ENCODE measurements at places on chromosomes 1 and 21.
A peak's percentile ranks its signal among the peaks of the same experiment; 100 is the strongest.

DNA sequence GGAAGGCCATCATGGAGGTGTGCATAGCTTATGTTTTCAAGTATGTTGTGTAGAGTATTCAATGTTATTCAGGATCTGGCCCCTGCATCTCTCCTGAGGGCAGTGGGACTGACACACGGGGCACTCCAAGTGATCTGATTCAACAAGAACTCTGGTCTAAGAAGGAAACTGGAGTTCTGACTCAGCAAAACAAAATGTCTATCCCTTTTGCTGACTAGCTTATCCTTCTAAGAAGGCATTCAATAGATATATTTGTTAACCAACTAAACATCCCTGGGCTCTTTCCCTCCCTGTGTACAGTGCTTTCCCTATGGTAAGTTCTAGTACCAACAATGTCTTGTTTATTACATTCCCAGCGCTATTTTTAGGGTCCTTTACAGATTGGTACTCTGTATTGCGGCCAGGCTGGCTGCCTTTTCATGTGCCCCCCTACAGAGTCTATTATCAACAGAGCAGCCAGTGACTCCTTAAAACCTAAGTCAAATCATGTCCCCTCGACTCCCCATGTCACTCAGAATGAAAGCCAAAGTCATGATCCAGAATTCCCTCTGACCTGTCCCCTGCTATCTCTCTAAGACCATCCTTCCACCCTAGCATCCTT lies 304.9 kb downstream of the KCNH1 start:
- DNase-seq = no peak

- DNase-seq = no peak
Measured at GRCh38 chr21:26280775-26281174, 110.2 kb upstream of the APP start.

DNA sequence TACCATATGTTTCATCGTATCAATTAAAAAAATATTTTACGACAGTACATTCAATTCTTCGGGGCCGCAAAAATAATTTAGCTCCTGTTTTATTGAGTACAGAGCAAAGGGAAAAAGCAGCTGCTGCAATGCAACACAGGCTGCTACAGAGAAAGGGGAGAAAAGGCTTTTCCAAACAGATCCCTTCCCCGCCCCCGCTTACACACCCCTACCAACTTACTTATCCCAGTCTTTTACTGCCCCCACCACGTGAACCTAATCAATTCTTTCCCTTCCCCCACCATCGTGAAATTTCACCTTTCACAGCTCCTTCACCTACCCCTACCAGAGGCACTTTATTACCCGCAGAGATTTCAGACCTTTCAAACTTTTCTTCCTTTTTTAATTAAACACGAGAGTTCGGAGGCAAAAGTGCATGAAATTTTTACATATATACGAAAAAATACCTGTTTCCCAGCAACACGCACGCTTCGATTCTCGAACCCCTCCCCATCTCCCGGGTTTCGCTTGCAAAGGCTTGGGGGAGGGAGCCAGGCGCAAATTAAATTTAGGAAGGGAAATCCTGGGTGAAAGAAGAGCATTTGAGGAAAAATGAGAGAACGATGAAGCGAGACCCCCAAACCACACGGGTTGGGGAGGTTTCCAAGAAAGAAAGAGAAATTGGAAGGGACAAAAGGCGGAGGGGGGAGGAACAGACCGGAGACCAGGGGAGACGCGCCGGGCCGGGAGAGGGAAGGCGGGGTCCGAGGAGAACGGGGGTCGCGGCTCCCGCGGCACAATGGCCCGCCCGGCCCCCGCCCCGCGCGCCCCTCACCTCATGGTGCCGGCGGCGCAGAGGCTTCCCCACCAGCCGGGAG lies 823 bp downstream of the ENAH start:
- DNase-seq = no peak

DNA sequence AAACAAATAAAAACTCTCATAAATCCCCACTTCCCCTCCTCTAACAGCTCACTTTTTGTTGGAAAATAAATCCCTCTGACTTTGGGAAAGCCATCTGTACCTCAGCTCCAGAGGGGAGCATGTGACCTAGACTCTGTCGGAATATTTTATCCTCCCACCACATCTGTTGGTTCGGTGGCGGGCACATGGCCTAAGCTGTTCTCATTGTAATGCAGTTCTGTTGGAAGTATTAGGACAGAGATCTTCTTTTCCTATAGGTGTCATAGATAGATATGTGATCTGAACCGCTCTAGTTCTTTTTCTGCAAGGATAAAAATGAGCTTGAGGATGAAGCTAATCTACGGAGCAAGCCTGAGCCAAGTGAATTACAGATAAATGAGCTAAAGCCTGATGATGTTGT lies 50.5 kb upstream of the EPS8L3 start:
- no peak for DNase-seq

GRCh38 chr1:235093696-235094592 lies 34.7 kb downstream of the TOMM20 start:
- peak; percentile 86 for DNase-seq

DNA sequence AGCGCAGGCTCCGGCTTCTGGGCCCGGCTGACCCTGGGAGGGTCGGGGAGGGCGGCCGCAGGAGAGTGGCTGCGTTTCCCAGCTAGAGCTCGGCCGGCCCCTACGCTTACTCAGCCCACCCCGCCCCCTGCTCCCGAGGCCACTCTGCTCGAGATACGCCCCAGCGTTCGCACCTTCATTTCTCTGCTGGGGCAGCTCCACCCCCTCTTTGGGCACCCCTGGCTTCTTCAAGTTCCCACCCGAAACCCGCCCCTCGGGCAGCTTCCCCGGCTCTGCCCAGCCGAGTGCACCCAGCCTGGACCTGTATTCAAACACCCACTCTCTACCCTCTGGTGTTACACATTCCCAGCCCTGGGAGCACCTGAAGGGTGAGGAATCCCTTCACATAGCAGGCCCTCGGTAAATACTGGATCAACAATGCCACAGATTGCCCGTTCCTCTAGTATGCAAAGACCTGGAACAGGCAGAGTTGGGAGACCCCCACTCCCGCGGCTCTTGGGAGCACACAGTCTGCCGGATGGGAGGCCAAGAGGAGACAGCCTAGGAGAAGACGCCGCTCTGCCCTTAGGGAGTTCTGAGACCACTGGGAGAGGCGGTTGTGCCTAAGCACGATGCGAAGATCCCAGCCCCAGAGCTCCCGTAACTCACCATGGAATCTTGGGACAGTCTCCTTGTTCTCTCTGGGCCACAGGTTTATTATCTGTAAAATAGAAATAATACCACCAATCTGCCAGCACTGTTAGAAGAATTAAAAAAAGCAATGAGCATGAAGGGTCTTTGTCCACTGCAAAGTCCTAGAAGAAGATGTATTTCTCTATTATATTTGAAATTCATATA lies 566 bp upstream of the PAQR7 start:
- DNase-seq = no peak

GRCh38 chr1:17674726-17675500 lies 80.2 kb upstream of the ACTL8 start:
- DNase-seq = no peak

GRCh38 chr1:234484991-234485739 lies 6.2 kb upstream of the TARBP1 start:
- no peak for DNase-seq

DNA sequence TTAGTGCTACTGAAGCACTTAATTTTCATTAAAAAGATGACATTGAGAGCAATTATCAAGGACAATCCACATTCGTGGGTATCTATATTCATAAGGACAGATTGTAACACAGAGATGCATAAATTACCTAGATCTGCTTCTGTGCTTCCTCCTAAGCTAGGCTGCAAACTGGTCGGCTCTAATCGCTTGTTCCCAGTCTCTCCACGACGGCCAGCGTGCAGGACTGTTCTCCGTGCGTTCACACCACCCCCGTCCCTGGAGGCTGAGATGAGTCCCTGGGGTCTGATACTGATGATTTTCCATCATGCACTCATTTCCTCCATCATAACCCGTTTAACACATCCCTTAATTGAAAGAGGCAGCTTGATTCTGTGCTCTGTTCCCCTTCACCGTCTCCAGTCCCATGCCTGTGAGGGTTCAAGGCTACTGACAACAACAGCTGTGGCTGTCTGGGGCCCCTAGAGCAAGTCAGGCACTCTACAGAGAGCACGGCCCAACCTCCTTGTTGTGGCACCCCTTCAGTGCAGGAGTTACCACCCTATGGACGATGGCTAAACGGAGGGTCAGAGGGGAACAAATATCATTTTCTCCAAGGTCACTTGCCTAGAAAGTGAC lies 469.6 kb downstream of the NPHP4 start:
- DNase-seq = no peak

GRCh38 chr1:197638316-197638715 lies 137.0 kb downstream of the DENND1B start:
- no peak for DNase-seq

Measured in left ventricle myocardium superior (tissue), 1 donor.